ENCODE measurements at places on chromosomes 3 and 15.

- DNase-seq, result no peak
Observed at GRCh38 chr15:22954326-22954725, 25.8 kb downstream of the CYFIP1 start.

DNA sequence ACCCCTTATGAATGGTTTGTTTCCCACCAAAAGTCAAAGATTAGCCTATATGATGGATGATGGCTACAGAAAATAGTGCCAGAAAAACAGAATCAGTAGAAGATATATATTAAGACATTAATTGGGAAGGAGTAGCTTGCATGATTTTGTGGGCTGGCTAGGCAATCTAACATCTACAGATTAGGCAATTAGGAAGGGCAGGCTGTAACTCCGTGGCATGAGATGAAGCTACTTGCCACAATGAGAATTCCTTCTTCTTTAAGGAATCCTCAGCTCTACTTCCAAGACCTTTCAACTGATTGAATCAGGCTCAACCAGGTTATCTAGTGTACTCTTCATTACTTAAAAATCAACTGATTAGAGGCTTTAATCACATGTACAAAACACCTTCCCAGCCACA, 426.7 kb downstream of the LPP start:
- no peak for DNase-seq

DNA sequence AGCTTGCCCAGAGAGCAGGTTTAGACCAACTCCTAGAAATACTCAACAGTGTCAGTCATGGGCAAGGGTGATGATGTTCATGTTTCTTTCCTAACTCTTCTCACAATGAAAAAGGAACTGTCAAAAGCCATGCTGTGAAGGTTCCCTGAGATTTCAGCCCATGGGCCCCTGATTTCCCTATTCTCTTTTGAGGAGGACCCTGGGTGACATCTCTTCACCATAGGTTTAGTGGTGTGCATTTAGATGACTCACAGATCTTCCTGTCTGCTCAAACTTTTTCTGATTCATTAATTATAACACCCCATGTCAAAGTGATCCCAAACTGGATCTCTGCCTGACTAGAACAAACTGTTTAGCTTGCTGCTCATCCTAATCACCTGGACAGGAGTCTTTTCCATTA, 108.0 kb downstream of the BBX start:
- DNase-seq, result no peak

DNA sequence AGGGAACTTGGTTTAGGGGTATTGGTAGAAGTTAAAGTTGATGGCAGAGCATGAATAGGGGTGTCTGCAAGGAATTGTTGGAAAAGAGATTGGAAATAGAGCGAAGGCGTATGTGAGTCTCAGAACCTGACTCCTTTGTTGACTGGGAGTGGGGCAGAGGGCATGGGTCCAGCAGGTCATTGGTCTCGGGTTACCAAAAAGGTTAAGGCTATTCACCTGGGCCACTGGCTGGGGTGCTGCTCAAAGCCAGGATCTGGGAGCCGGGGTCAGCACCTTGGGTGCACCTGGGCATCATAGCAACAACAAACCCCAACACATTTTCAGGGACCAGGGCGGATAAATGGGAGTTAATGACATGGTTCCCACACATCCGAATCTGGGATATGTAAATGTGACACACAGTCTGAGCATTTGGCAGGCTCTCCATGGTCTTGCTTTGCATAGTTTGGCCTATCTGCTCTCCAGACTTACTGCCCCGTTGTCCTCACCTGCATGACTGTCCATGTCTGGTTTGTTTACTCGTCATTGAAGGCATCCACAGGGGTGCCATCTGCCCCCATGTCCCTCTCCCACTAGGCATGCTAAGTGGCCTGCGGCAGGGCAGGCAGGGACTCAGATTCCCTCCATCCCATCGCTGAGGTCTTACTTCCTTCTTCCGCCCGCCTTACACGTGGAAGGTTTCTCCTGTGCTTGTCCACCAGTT, 10.1 kb downstream of the KLF13 start:
- DNase-seq, result no peak

- peak; percentile 75 for DNase-seq
Observed at GRCh38 chr15:64521726-64522164, 61.4 kb downstream of the ZNF609 start.

DNA sequence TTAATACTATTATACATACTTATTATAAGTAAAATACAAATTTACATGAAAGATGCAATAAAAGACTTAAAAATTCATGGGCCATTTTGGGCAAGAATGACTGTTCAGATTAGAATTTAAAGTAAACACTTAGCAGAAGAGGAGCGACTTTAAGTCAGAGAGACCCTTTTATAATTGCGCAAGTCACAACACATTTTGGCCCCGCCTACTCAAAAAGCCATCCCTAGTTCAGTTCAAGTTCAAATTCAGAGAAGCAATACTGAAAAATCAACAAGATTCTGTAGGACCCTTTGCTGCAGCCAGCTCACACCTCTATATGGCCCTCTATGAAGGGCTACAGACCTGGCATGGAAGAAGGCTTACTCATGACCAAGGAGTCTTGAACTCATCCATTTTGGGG, 64.6 kb downstream of the PEAK1 start:
- DNase-seq, result no peak

GRCh38 chr15:46681901-46682300, 1035.4 kb upstream of the SEMA6D start:
- DNase-seq, result no peak

GRCh38 chr15:64502551-64502950, 42.2 kb downstream of the ZNF609 start:
- no peak for DNase-seq

DNA sequence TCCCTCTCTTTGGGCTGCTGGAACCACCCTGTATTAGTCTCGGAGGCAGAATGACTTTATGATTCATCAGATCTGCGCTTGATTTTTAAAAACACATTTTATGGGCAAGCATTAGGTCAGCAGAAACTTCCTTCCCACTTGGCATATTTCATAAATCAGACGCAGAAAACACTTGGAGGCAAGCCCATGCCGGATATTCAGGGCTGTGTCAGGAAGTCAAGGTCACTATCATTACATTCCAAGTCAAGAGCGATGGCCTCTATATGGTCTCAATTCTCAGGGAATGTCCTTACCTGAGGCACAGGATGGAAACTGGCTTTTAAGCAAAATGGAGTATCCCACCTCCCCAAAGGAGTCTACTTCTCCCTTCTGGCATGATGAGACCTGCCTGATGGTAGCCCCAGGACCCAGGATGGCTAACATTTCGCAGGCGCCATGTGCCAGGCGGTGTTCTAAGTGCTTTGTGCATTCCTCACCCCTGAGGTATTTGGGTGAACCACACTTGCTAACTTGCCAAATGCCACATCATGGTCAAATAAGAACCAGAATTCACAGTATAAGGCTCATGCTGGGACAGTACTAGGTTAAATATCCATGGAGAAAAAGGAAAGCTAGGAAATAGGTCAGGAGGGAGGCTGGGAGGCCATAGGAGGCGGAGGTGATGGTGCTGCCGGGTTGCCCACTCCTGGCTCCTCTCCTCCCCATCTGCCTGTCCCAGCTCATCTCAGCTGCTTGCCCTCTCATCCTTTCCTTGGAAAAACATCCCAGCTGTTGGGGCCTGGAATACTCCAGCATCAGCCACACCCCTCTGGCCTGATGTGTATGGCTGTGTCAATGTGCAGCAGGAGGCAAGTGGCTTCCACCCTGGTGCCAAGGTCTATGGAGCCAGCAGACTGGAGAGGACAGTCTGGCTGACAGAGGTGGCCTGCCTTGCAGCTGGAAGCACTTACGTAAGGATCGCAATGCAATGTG, 18.8 kb downstream of the BCL2L10 start:
- peak; percentile 81 for DNase-seq

GRCh38 chr3:36477655-36478054, 97.4 kb downstream of the STAC start:
- peak; percentile 64 for DNase-seq

DNA sequence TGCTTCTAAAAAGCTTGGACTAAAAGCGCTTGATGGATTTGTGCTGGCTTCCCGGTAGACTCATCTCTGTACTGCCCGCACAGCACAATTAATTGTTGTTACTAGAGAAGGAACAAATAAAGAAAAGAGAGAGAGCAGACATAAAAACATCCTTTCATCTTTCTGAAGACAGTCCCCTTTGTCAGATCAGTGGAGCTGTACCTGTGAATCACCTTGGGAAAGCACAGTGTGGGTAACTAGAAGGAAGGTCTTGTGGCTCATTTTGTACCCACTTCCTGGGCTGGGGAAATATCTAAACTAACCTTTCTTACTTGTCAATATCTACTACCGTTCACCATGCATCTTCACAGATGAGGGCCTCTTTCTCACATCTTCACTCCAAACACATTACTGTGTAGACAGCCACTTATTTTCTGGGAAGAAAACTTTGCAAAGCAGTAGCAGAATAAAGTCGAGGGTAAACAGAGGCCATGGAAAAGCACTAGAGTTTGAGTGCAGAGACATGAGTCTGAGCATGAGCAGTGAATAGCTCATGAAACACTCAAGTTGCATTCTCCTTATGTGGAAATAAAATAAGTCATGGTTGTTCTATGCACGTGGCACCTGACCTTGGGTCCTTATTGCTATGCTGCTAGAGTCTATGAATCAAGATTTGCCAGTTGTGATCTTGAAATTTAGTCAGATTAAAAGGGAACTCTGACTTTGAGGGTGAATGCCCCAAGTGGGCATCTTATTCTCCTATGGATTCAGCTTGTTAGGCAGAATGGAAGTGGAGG, 169.3 kb downstream of the LPP start:
- DNase-seq, result no peak
